ENCODE measurements at places on chromosomes 5 and 9.
A peak's percentile ranks its signal among the peaks of the same experiment; 100 is the strongest.

DNA sequence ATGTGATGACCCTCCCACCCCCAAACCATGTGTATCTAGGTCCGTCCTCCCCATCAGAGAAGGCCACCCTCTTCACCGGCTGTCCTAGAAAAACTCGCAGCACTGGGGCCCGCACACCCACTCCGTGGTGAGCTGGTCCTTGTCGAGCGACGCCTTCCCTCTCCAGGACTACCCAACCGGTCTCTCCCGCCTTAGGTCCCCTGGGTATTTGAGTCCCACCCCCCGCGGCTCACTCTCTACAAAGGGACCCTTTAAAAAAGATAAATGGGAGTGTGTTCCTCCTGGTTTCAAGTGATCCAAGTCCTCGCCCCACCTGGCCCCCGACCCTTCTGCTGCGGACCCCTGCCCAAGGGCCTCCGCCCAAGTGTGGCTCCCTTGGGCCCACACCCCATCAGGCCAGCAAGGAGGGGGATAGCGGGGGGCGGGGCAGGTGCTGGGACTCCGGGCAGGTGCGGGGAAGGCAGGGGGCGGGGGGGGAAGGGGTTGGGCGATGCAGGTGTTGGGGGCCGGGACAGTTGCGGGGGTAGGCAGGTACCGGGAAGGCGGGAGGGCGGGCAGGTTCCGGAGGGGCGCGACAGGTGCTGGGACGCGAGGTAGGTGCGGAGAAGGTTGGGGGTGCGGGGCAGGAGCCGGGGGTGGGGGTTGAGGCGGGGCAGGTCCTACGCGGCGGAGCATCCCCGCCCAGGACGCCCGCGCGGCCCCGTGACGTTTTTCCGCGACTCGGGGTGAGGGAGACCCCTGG, 970 bp upstream of the ARRDC1 start:
- DNase-seq: no peak

DNA sequence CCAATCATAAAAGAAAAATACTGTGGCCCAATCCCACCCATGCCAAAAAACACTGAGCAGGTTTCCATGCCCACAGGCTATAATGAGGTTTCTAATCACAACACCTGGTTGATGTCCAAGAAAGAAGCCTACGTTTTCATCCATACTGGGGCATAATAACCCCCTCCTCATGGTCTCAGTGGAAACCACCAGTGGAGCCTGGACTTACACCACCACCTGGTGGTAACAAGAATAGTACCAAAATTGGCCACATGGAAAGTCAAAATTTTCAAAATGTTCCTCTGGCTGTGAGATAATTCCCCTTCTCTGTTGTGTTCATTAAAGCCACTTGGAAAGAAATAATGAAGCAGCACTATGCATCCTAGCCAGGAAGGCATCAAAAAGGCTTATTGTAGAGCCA, 687.3 kb upstream of the ST8SIA4 start:
- DNase-seq: peak; percentile 2

GRCh38 chr5:37714756-37715155, 125.1 kb downstream of the GDNF start:
- no peak for DNase-seq

DNA sequence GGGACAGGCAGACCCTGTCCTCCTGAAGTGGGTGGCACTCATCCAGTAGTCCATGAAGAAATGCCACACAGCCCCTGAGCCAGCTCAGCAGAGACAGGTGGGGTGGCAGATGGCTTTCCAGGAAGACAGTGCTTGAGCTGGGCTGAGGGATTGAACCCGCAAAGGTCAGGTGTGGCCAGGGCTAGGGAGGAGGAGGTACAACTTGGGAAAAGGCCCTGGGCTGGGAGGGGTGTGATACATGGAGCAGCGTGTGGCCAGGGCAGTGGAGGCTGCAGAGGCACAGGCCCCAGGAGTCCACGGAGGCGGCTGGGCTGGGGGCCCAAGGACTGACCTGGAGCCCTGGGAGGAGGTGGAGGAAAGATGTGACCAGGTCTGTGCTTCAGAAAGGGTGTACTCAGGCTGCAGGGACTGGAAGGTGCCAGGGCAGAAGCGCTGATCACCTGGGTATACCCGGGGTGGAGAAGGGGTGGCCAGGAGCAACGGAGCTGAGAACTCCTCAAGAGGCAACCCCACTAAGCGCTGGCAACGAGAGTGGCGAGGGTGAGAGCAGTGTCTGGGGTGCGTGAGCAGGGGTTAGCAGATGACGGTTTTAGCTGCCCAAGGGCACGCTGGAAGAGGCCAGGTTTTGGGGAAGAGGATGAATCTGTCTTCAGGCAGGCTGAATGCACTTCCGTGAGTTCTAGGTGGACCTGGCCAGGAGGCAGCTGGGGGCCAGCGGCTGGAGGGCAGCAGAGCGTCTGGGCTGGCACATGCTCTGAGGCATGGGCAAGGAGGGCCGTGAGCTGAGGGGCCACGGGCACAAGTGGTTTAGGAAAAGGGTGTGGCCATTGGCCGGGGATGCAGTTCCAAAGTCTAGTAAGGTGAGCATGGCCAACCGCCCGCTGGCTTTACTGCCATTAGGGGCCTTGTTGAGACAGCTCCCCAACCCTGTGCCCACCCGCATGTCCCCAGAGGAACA, 3.9 kb upstream of the RABL6 start:
- no peak for DNase-seq

DNA sequence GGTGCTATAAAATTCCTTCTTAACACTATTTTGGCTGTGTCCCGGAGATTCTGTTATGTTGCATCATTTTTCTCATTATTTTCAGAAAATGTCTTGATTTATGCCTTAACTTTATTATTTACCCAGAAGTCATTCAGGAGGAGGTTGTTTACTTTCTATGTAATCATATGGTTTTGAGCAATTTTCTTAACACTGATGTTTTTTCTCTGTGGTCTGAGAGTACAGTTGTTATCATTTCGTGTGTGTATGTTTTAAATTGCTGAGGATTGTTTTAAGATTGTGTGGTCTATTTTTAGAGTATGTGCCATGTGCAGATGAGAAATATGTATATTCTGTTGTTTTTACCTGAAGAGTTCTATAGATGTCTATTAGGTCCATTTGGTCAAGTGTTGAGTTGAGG, 498.1 kb upstream of the ZNF608 start:
- DNase-seq: no peak

DNA sequence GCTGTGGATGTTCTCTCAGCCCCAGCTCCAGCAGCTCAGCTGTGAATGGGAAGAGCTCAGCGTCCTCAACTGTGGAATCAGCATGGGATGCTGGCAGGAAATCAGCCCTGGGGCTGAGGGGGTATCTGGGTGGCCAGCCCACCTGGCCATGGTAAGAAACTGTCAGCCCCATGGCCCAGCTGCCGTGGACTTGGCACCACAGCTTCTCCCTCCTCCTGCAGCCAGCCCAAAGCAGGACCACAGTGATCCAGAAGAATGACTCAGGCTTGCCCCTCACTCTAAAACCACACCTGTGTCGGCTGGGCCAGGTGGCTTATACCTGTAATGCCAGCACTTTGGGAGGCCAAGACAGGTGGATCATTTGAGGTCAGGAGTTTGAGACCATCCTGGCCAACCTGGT, 48.0 kb downstream of the SAR1B start:
- no peak for DNase-seq

DNA sequence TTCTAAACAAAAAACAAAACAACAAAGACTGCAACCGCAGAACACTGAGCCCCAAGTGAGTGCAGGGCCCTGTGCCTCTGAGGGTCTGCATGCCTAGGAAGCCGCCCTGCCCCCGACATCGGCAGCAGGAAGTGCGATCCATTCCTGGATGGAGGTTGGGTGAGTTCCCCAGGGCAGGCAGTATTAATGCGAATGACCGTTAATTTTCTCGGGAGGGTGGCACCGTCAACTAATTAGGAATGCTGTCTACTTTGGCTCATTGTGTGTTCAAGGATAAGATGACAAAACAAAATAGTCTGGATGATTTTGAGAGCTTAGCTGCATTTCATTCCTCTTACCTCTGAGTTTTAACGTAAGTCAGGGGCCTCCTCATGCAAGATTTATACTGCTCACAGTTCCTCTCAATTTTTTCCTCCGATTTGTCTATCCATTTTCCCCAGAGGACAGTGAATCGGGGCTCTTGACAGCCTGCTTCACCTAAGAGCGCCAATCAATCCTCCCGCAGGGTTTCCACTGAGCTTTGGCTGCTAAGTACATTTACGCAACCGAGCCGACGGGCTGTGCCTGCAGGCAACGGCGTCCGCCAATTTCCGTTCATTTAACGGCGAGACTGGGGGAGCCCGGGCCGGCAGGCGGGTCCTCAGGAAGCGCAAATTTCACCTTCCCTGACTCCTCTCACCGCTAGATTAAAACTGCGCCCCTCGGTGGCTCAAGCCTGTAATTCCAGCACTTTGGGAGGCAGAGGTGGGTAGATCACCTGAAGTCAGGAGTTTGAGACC, 2.9 kb upstream of the NXNL2 start:
- DNase-seq: peak; percentile 79

- DNase-seq: no peak
These were observed 228.9 kb downstream of the KIAA0825 start for GRCh38 chr5:94389515-94389899.

DNA sequence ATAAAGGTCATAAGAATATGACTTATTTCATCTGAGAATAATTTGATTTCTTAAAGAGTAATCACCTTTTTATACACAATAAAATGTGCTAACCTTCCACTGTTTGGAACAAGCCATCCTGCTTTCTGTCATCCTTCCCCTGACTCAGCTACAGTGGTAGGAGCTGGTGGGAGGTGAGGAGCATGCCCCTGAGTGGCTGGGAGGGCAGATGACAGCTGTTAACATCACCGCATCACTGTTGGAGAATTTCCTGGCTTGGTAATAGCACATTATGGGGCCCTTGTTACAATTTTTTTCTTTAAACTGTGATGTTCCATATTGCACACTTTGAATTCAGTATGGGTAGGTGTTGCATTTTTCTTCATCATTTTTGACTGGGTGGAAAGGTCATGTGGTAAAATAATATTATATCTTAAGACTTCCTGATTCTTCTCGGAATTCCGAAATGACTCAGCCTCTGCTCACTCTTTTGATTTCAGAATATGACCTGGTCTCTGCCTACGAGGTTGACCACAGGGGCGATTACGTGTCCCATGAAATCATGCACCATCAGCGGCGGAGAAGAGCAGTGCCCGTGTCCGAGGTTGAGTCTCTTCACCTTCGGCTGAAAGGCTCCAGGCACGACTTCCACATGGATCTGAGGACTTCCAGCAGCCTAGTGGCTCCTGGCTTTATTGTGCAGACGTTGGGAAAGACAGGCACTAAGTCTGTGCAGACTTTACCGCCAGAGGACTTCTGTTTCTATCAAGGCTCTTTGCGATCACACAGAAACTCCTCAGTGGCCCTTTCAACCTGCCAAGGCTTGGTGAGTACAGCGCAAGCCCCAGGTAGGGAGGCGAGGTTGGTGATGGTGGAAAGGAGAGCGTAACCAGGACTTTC, 5.8 kb downstream of the ADAMTS16 start:
- no peak for DNase-seq

GRCh38 chr5:109961751-109962150, 272.0 kb downstream of the MAN2A1 start:
- DNase-seq: no peak

DNA sequence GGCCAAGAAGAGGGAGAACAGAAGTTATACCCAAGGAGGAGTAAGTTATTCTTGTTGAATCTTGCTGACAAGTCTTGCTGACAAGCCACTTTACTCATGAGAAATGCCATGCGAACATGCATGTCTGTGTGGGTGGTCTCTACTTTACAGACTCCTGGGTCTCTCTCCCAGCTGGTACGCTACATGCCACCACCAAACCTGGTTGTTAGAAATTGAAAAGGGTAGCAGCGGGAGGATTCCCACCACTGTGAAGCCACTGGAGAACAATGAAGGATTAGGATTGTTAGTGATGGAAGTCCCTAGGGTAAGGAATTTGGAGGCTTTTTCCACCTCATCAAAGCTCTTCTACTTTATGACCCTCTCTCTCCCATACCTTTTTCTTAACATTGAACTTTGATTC, 53.6 kb upstream of the GABRB2 start:
- no peak for DNase-seq

GRCh38 chr5:120134944-120135343, 329.2 kb upstream of the PRR16 start:
- DNase-seq: no peak

GRCh38 chr9:99057665-99058625, 47.0 kb upstream of the TGFBR1 start:
- DNase-seq: peak; percentile 53

- DNase-seq: no peak
These were observed 7.8 kb downstream of the LCP2 start for GRCh38 chr5:170289764-170290163.

DNA sequence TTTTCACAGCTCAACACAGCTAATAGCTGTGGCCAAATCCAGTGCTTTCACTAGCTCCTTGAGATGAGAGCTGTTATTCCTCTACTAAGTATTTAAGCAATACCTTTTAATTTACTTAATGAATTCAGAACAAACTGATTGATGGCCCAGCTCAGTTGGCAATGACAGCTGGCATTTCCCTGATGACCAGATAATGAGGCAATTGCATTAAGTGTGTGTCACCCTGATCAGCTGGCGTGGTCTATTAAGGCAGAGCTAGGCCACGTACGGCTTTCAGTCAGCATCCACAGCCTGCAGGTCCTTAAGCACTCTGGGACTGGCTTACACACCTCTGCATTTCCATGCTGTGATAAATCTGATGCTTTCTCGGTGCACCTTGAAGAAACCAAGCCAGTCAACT, 34.4 kb downstream of the TTLL11 start:
- no peak for DNase-seq

DNA sequence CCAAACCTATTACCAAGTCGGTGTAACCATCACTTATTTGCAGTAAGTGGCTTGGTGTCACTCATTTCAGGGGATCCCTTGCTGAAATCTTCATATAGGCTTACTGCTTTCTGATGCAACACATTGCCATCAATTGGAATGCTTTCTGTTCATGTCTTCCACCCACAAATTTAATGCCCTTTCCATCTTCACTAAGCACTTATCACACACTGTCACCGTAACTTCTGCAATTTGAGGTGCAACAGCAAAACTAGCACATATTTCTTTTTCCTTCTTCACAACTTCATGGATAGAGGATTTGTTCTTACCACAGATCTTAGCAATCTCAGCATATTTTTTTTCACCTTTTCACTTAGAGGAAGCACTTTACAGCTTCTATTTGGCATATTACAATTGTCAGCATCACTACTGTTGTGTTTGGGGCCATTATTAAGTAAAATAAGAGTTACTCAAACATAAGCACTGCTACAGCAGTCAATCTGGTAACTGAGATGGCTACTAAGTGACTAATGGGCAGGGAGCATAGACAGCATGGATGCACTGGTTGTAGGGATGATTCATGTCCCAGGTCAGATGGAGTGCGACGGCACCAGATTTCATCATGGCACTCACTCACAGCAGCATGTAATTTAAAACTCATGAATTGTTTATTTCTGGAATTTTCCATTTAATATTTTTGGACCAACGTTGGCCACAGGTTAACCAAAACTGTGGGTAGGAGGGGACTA, 70.1 kb downstream of the PIP5K1B start:
- DNase-seq: peak; percentile 28

DNA sequence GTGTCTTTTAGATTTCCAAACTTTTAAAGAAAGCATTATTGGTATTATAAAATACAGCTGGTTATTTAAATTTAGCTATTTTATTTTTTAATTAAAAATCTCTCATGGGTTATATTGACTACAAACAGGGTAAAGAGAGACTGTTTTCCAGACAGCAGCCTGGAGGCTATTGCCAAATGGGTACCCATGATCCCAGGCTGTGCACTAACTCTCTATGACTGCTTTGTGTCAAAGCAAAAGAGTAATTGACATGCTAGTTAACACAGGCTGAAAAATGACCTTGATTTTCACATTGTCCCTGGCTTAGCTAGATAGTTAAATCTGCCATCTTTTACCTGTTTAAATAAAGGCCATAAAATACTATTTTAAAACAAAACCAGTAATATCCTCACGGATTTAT, 589.7 kb downstream of the ANXA1 start:
- no peak for DNase-seq
